Fibroblast of skin of right biceps (primary cell): ENCODE measurements at places on chromosomes 2 and 18.

DNA sequence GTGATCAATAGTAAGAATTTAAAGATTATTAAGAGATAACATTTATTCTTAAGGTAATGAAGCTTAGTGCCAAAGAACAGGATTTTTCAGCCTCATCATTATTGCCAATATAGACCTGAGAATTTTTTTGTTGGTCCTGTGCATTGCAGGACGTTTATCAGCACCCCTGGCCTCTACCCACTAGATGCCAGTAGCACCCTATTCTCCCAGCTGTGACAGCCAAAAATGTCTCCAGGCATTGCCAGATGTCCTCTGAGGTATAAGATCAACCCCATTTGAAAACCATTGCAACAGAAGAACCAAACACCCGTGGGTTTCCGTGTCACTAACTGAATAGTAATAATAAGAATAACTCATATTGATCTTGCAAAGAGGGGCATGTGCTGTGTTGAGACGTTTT is 700.0 kb upstream of the SOX11 start:
- DNase-seq: peak; percentile 13

DNA sequence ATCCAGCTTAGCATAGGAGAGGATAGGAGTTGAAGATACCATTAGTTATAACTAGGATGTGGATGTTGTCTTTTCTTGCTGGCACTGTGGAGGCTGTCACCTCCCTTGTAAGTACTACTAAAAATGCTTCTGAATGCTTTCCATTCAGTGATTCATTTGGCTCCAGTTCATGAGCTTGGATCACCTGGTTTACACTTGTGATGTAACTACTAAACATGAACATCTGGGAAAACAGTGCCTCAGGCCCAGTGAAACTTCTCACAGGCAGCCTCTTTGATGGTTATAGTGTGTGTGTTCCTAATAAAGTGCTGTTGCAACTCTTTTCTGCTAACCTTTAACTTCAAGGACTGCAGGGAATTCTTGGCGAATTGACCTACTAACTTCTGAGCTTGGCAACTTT is 13.0 kb upstream of the SLC9A2 start:
- DNase-seq: peak; percentile 1

DNA sequence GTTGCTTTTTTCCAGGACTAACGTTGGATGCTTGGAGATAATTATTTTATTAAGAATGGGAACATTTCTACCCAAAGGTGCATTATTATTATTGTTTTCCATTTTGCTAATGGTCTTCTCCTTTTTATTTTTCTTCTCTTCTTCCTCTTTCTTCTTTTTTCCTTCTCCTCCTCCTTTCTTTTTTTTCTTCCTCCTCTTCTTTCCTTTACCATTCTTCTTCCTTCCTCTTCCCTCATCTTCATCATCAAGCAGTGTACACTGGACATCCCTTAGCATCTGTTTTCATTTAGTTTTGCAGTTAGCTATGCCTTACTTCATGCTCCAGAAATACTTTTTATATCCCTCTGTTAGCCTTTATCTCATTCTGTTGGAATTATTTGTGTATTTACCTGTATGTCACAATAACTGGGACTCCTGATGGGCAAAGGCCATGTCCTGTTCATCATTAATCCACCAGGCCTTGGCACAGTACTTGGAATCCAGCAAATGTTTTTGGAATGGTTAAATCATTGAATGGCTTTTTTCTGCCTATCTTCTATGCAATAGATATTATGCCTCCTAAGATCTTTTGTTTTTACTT is 162.7 kb downstream of the CAMKMT start:
- no peak for DNase-seq

DNA sequence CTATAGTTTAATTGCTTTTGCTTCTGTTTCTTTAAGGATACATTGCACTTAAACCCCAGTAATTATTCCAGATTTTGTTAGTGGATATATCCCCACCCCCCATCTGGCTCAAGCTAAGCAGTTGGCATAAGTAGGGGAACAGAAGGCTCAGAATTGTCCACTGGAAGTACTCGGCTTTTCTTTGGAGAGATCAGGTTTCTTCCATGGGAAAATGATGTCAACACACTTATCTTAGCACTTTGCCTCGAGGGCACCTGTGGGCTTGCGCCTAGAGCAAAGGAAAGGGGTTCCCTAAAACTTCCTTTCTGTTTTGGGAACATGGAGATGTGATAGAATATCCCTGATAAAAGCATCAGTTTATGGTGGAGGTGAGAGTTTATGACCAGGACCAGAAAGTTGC is 130.6 kb downstream of the FMNL2 start:
- DNase-seq: no peak

GRCh38 chr2:169480079-169480465 is 778 bp downstream of the BBS5 start:
- peak; percentile 13 for DNase-seq

DNA sequence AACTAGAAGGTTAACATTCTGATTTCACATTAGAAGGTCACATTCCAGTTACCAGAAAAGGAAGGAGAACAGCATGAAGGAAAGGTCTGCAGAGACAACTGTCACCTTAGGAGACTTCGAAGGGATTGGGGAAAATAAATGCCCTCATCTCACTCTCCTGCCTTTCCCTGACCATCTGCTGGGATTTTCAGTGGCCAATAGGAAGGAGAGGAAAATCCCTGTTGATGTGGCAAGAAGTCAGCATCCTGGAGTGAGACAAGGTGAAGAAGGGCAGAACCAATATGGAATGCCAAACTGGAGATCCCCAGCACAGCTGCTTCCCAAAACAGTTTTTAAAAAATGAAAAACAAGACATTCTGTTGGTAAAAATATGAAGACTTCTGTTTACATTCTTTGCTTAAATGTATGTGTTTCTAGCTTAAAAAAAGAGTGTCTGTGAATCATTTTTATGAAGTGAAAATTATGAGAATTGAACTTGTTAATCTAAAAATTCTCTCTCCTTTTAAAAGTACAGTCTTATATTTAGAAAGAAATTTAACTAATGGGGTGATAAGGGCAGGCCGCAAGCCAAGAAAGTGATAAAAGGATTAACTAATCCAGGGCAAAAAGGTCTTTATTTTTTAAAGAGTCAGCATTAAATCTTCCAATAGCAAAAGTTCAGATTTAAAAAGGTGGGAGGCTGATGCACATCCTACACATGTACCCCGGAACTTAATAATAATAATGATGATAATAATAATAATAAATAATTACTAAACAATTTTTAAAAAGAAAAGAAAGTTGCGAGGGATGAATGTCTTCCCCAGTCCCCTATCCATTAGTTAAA is 160.6 kb upstream of the DOK6 start:
- DNase-seq: no peak

DNA sequence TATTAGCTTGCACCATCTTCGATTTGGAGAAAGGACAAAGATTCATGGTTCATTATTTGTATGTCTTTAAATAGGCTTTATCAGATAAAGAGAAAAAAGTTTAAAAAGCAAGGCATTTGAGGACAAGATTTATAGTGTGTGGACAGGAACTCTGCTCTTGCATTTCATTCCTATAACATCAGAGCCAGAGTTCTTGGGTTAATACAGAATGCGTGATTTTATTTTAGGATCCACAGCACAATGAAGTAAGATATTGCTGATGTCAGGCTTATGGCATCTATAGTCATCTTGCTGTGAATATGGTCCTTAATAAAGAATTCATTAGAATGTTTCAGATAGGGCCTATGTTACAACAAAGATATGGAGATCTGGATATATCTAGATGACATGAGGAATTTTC is 19.7 kb downstream of the RASGRP3 start:
- peak; percentile 92 for DNase-seq

GRCh38 chr2:41966431-41966893 is 81.4 kb upstream of the PKDCC start:
- DNase-seq: peak; percentile 99

DNA sequence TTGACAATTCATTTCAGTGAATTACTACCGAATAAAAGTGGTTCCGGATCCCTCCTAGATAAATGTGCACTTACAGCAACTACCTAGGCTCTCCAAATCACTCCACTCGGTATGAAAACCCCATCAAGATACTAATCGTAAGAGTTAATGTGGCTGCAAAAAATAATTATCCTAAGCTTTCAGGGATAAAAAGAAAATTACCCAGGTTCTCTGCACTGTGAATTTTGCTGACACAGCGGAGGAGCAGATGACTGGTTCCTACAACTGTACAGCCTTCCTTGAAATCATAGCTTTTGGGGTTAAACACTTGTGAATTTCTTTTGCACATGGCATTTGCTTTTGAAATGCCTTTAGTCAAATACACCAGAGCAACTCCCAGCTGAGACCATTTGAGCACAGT is 104.7 kb downstream of the CD226 start:
- DNase-seq: no peak

DNA sequence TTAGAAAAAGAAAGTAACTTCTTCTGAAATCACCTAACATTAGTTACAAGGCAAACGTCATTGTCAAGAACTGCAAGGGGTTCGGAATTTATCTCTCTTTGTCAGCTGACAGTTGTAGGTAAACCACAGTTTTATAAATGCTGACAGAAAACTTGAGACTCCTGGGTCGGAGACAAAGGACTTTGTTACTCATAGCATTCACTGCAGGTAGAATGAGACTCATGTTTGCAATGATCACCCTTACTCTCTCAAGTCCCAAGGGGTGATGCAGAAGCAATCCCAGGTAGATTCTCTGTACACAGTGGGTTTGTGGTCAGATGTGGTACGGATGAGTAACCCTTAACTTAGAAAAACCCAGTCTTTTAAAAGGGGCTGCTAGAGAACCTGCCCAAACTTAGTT is 757.8 kb downstream of the TRIB2 start:
- DNase-seq: no peak

- peak; percentile 22 for DNase-seq
These were observed 42.3 kb downstream of the XRCC5 start for GRCh38 chr2:216151313-216152025.

DNA sequence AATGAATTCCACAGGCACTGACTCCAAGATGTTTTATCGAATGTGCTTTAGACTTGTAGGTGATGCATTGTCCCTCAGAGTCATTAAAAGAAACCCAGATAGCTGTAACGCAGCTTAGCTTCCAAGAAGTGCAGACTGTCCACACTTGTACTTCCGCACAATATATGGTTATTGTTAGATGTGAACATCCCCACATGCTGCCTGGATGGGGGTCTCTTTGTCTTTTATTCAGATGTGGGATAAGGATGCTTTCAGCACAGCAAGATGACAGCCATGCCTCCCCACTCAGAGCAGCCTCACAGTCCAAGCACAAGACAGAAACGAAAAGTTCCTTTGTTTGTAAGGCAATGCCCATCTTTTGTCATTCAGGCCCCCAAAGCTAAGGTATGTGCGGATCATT is 416.6 kb downstream of the HRH4 start:
- DNase-seq: no peak

DNA sequence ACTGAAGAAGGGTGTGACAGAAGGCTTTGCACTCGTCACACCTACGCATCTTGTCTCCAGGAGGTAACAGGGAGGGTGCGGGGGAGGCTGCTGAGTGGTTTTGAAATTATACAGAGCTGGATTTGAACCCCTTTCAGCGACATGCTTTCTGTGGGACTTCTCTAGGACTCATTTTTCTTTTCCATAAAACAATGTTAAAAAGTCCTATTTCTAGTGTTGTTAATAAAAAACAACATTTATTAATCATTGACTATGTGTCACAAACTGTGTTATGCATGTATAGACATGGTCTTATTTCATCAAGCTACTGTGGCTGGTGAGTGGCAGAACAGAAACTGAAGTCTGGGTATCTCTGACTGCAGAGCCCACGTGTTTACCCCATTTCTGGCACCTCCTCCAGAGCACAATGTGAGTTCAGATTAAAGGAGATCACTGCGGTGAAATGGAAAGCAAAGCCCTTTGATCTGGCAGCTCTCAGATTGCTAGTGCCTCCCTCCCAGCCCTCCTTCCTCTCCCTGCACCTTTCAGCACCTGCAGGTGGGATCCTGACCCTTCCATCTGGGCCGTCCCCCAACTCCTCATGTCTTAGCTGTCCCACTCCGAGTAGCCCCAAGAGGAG is 315.5 kb upstream of the MYT1L start:
- no peak for DNase-seq

- no peak for DNase-seq
These were observed 365.5 kb upstream of the ACVR2A start for GRCh38 chr2:147479358-147479757.

- DNase-seq: no peak
These were observed 135.4 kb downstream of the NBAS start for GRCh38 chr2:15425712-15426111.

- DNase-seq: no peak
These were observed 34.0 kb downstream of the VSNL1 start for GRCh38 chr2:17574406-17575073.

DNA sequence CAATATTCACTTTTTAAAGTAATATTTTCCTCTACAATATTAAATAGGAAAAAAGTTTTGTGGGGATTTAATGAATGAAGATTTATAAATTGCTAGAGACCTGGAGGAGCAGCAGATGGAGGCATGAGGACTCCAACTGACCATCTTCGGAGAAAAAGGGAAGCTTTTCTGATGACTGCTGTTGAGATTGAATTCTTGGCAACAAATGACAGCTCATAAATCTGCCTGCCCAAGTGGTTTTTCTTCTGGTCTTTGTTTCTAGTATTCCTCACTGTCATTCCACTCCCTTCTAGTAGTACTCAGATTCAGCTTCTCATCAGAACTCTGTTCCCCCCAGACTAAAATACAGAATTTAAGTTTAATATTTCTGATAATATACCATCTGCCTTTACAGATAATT is 157.0 kb downstream of the EML6 start:
- no peak for DNase-seq

DNA sequence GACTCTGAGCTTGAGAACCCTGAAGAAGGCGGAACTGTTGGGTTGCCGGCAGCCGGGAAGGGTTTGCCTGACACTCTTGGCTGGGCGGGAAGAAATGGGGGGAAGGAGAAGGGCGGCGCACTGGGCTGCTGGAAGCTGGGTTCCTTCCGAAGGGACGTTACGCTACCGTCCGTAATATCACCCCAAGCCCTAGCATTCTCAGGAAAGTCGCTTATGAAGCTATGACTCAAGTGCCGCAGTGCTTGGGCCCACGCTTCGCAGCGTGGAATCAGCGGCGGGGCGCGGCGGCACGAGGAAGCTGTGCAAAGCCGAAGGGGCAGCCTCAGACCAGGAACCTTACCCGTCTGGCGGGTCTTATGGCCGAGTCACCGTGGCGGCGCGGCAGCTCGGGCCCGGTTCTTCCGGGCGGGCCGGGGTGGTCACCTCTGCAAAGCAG is 50.2 kb upstream of the SIGLEC15 start:
- DNase-seq: peak; percentile 86

- no peak for DNase-seq
These were observed 78.1 kb upstream of the YWHAQ start for GRCh38 chr2:9708683-9709538.

DNA sequence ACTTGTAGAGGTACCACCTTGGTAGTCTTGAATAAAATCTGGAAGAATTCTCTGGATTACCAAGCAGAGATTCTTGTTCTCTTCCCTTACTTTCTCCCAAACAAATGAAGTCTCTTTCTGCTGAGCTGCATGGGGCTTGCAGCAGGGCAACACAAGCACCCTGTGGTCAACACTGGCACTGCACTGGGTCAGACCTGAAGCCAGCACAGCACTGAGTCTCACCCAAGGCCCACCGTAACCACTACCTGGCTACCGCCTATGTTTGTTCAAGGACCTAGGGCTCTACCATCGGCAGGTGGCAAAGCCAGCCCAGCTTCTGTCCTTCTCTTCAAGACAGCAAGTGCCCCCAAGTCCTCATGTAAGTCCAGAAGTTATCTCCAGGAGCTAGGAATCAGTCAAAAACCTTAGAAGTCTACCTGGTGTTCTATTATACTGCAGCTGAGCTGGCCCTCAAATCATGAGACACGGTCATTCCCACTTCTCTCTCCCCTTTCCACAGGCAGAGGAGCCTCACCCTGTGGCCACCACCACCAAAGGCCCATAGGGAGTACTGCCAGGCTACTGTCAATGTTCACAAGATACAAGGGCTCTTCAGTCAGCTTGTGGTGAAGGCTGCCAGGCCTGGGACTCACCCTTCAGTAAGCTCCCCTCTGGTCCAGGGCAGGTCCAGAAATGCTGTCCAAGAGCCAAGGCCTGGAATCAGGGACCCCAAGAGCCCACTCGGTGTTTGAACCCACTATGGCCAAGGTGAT is 18.4 kb downstream of the VPS54 start:
- DNase-seq: no peak
